Activated T-cell treated with anti-CD3 and anti-CD28 coated beads, Interleukin-2, amount 50 U/mL, for 72 hours (primary cell): ENCODE measurements at places on chromosomes 5 and 9. TPM values are rescaled to one million over a fixed set of nuclear protein-coding genes. Genes with fewer than 3 reads are reported as not detected.

- no peak for DNase-seq
These were observed 53.4 kb downstream of the GALNT12 start for GRCh38 chr9:98860871-98861293.

GRCh38 chr5:59231221-59231931 lies 648.5 kb downstream of the RAB3C start:
- DNase-seq, result no peak

GRCh38 chr5:81750308-81751008 lies 439 bp downstream of the SSBP2 start:
- DNase-seq, result peak; percentile 40

DNA sequence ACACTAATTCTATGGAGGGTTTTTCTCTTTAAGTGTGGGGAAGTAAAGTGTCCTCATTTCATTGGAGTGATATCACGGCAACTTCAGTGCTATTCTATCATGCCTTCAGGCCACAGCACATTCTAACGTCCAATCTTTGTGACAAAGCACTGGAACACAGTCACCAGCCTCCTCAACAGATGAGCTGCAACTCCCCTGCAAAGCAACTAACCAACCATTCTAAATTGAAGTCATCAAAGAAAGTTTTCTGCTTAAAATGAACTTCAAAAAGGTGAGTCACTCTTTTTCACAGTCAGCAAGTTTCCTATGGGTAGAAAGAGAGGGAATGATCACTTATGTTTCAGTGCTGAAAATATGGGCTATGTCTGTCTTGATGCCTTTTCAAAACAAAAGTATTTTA lies 190.8 kb downstream of the ELAVL2 start:
- DNase-seq, result no peak

DNA sequence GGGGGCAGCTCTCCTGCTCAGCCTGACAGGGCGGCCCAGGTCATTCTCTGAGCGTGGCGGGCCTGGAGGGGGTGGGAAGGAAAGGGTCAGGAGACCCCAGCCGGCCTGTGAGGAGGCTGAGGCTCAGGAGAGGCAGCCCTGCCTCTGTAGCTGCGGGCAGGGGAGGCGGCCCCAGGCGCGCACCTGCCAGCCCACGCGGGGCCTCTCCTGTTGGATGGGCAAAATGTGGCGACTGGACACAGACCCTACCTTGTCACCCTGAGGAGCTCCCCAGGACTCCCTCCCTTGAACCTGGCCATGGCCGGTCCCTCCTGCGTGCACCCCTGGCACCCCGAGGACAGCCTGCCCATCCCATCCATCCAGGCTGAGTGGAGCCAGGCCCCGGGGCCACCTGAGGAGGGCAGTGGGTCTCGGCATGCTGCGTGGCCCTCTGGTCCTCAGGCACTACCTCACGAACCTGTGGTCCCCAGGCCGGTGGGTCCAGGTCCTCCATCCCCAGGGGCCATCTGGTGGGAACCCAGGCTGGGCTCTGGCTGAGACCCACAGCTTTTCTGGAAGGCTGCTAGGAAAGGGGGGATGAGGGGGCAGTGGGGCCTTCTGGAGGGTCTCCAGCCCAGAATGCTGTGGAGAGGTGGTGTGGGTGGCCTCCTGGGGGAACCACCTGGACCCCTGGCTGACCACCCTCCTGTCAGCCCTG lies 15.1 kb upstream of the NRARP start:
- DNase-seq, result no peak

- DNase-seq, result no peak
These were observed 105.2 kb downstream of the CDH10 start for GRCh38 chr5:24539613-24540012.

DNA sequence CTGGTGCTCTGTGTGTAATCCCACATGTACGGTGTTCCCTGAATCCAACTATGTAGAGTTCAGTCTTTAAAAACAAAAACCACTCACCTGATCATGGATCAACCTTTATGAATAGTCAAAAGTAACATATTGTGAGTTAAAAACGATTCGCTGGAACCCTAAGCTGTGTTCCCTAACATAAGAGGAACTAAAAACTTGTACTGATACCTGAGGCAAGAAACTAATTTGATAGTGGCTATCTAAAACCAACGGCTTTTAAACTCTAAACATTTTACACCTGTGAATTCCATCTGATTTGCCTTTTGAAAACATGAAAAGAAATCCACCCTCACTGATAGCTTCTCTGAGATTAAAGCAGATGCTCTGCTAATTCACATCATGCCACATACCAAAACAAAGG lies 101.5 kb downstream of the DEPDC1B start:
- no peak for DNase-seq

DNA sequence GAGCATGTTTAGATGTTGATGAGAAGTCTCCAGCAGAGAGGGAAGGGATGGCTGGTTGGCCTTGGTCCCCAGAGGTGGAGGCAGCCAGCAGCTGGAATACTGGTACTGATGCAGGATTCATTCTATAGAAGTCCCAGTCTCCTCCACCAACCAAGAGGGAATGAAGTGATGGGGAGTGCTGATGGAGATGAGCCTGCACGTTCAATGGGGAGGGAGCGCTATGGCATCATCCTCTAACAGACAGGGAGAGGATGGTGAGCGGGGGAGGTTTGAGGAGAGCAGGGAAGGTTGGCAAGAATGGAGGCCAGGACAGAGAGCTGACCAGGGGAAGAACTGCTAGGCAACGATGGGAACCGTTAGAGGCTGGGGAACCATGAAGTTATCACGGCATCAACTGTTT lies 159.8 kb upstream of the MVB12B start:
- DNase-seq, result no peak

- DNase-seq, result no peak
These were observed 286.0 kb downstream of the TRIM36 start for GRCh38 chr5:114883675-114884074.

GRCh38 chr5:178273665-178274541 lies 41.3 kb upstream of the PHYKPL start:
- DNase-seq, result no peak

- DNase-seq, result peak; percentile 21
These were observed 378 bp downstream of the DROSHA start for GRCh38 chr5:31531543-31531887.

- DNase-seq, result no peak
These were observed 75.5 kb downstream of the UNC13B start for GRCh38 chr9:35237311-35237710.

DNA sequence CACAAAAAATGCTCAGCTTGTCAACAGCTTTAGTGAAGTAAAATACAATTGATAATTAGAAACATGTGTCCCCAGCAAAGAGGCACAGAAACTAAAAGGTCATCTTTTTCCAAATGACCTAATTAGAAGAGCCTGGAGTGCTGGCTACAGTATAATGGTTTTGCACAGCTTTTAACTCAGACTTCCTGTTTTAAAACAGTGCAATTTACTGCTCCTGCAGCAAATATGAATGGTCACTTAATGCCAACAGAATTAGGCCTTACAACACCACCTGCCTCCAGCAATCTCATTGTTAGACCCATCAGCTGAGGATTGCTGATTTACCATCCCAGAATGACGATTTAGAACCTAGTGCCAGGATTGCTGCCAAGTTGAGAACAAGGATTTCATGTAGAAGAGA lies 239.3 kb downstream of the CETN3 start:
- DNase-seq, result no peak

DNA sequence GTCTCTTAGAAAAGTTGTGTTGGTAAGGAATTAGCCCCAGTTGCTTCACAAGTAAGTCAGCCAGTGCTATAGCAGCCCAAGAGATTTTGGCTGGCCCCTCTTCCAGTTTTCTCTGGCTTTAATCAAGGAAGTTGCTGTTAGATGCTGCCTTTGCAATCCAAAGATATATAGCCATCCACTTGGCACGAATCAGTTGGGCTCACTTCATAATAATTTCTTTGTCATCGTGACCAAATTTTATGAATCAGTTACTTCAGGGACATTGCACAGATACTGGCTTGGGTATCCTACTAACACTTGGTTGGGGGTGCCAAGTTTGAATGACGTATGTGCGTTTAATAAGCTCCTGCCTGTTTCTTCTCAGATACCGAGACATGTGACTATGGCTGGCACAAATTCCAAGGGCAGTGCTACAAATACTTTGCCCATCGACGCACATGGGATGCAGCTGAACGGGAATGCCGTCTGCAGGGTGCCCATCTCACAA lies 81.5 kb downstream of the VCAN start:
- DNase-seq, result no peak

GRCh38 chr9:127107171-127107928 lies 15.1 kb downstream of the ANGPTL2 start:
- DNase-seq, result no peak

DNA sequence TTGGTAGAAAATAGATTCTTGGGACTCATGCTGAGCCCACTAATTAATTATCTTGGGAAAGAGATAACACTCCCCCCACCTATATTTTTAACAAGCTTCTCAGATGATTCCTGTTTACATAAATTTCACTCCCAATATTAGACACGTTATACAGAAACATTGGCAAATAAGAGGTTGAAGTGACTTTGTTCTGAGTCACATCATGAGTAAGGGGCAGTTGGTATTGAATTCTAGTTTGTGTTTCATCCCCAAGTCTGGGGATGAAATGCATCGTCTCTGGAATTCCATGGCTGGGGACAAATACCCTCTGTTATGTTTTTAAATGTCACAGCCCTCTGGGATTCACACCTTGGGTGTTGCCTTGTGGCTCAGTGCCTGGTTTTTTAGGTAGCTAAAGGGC lies 41.0 kb downstream of the BASP1 start:
- no peak for DNase-seq

DNA sequence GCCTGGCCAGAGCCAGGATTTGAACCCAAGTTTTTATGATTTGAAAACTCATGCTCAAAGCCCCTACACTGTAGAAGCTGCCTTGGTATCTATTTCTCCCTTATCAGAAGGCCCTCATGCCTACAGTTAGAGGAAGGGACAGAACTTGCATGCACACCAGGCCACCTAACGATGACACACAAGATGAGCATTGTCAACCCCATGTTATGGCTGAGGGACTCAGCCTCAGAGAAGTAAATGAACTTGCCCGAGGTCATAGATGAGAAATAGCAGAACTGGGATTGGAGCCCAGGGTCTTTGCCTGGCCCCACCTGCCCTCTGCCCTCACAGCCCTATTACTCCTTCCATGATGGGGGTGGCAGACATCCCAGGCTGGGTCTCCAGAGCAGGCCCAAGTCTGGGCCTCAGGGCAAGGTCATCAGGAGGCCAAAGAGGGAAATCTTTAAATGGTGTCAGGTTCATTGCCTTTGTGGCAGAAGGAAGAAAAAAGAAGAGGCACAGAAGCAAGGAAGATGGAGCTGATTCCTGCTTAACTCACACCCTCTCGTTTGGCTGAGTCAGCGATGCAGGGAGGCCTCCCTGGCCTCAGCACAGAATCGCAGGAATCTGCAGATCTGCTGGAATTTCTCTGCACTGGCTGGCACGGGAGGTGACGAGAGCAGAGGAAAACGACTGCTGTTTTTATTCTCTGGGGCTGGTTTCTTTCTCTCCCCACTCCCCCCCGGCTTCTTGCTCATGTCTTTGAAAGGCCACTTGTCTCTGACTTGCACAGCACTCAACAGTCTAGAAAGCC lies 20.6 kb upstream of the CRB2 start:
- no peak for DNase-seq

- no peak for DNase-seq
These were observed 57.3 kb downstream of the ZFR start for GRCh38 chr5:32387211-32387610.

The LSM11 gene
- 7.4 TPM for total RNA-seq

The ADGRV1 gene
- 0.12 TPM for total RNA-seq

The SHC3 gene
- not detected for total RNA-seq

The SLC4A9 gene
- 0.56 TPM for total RNA-seq

The CANX gene
- total RNA-seq, result 572 TPM

The PCDHB6 gene
- not detected for total RNA-seq

The TSSK1B gene
- not detected for total RNA-seq

The NCS1 gene
- total RNA-seq, result 18.7 TPM

The FAXDC2 gene
- total RNA-seq, result not detected

The MSX2 gene
- 0.38 TPM for total RNA-seq

The STKLD1 gene
- total RNA-seq, result 0.88 TPM

The LCN2 gene
- total RNA-seq, result not detected

The DBH gene
- not detected for total RNA-seq

The THOC3 gene
- total RNA-seq, result 67.8 TPM

The SPATA31A3 gene
- not detected for total RNA-seq

The PDLIM7 gene
- total RNA-seq, result 87.5 TPM
